ENCODE measurements at places on chromosomes 13 and 19.

DNA sequence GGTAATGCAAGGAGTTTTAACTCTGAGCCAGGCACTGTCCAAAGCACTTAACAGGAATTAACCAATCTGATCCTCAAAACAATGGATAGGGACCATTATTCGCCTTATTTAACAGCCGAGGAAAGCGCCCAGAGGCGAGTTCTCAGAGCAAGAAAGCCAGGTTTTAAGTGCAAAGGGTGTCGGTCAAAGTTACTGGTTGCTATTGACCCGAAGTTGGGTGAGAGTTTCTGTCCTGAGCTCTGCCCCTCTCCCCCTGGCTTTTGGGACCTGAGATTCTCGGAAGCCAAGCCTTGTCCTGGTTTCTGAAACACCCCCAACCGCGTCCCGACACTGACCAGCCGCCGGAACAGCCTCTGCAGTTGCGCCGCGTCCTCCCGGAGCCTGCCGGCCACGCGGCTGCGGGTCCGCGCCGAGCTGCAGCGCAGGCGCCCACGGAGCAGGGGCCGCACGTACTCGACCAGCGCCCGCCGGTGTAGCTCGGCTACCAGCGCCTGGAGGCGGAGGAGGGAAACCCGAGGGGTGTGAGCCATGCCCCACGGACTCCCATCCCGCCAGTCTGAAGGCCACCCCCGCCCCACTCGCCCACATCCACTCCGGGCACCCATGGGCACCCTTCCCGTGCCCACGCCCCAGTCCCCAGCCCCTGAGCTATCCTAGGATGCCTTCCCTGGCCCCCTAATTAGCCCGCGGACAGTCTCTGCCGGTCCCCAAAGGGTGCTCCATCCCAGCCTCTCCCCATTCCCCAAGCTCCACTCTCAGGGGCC lies 27.8 kb downstream of the EXOC3L2 start:
- no peak for DNase-seq

GRCh38 chr13:113654175-113654560 lies 3.8 kb downstream of the ATP4B start:
- no peak for DNase-seq

DNA sequence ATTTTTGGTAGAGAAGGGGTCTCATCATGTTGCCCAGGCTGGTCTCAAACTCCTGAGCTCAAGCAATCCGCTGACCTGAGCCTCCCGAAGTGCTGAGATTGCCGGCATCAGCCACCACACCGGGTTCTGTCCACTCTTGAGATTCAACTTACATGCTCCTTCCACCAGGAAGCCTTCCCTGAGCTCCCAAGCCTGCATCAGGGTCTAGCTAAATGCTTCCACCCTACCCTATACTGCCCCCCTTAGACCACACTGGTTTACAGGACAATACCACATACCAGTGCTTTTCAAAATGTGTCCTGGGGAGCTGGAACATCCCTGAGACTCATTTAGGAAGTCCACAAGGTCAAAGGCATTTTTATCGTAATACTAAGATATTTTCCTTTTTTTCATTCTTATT lies 15.1 kb upstream of the CACNG8 start:
- DNase-seq, result no peak

GRCh38 chr13:66780814-66781213 lies 449.3 kb downstream of the PCDH9 start:
- DNase-seq, result no peak

DNA sequence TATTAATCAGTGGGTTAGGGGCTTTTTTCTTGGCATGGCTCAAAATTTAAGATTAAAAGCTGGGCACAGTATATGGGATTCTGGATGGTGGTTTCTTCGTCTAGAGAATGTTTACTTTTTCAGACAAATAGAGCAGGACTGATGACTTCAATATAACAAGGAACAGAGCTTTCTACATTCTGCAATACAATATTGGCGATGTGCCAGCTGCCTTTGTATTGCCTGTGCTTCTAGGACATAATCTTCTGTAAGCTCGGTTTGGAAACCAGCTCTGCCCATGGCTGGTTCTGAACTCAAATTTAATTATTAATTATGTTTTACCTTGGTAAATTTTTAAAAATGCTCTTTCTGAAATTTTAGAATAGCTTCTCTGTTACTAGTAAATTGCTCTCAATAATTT lies 139.1 kb upstream of the TRPC4 start:
- DNase-seq, result no peak

DNA sequence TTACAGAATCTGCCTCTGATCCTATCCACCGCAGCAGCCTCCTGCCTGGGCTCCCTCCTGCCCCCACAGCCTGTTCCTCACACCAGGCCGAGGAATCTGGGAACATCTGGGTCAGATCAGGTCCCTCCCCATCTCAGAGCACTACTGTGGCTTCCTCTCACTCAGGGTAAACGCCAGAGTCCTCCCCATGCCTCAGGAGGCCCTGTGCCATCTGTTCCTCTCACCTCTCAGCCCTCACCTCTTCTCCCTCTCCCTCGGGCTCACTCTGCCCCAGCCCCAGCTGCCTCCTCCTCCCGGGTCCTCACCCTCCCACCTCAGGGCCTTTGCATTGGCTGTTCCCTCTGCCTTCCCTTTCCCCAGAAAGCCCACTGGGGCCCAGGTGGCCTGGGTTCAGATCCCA lies 18.2 kb downstream of the FCGBP start:
- DNase-seq, result no peak

- DNase-seq, result no peak
Observed at GRCh38 chr13:22062478-22063205, 391.8 kb downstream of the FGF9 start.

DNA sequence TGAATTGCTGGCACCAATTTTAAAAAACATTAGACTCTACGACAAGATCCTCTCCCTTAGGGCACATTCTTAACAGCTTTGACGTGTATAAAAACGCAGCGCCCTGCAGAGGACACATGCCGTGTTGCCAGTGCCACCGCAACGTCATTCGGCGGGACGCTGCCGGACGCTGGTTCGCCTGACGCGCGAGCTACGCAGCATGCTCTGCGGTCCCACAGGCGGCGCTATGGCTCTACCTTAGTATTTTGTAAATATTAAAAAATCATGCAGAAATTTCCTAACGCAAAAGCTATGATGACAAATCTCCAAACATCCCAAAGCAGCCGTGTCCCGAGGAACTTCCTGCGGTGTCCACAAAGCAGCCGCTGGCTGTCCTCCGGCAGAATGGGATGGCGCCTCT lies 4.2 kb upstream of the ADPRHL1 start:
- DNase-seq, result no peak

All from immature natural killer cell (primary cell).